ENCODE measurements at places on chromosomes 3 and 15.

GRCh38 chr15:41774882-41775417 lies 666 bp downstream of the MAPKBP1 start:
- no peak for DNase-seq

- no peak for DNase-seq
Measured at GRCh38 chr15:67091071-67091979, 25.9 kb downstream of the SMAD3 start.

DNA sequence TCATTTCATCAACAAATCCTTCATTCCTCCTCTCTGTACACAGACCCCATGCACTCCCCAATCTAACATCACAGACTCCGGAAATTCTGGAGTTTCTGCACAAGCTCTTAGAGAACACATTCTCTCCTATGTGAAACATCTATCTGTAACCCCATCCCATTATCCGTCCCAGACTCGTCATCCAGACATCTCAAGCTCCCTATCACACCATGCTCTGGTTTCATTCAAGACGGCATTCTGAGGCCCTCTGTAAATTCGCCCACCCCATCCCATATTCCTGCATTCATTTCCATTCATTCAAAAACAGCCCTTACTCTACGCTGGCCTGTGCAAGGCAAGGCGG lies 575 bp downstream of the LEO1 start:
- no peak for DNase-seq

- DNase-seq = no peak
Measured at GRCh38 chr3:119624002-119624720, 26.5 kb downstream of the PLA1A start.

DNA sequence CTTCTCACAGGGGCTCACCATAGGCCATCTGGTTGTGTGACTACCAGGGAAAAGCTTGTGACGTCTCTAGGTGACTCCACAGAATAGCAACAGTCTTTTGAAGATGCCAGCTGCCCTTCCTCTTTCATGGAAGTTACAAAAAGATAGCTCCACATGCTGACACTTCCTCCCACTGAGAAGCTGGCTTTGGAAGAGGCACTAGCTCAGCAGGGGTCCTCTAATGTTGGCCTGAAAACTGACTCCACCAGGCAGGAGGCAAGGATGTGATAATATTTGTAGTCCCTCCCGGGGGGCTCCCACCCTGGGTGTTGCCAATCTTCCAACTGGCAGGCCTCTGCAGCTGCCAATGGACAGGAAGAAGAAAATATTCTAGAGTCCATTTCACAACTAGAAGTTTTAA lies 343.5 kb downstream of the NEK10 start:
- no peak for DNase-seq

DNA sequence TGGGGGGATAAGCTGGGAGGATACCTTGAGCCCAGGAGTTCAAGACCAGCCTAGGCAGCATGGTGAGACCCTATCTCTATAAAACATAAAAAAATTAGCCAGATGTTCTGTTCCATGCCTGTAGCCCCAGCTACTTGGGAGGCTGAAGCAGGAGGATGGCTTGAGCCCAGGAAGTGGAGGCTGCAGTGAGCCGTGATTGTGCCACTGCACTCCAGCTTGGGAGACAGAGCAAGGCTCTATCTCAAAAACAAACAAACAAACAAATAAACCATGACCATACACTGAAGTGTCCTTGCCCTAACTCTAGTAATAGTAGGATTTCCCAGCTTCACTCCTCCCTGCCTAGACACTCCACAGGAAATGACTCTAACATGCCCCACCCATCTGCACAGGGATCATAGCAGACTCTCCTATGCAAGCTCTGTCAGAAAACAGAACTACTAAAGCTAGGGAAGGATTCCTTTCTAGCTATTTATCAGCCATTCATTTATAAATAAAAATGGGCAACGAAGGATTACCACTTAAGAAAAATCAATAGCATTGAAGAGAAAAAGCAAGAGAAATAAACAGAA lies 4.6 kb downstream of the ERICH6 start:
- no peak for DNase-seq

GRCh38 chr15:64046421-64047153 lies at the start of gene DAPK2:
Gene DAPK2, minus strand, starts transcription at chr15:64046485. Its CDS starts 6,224 bp downstream, at chr15:64040261.
- DNase-seq = no peak

DNA sequence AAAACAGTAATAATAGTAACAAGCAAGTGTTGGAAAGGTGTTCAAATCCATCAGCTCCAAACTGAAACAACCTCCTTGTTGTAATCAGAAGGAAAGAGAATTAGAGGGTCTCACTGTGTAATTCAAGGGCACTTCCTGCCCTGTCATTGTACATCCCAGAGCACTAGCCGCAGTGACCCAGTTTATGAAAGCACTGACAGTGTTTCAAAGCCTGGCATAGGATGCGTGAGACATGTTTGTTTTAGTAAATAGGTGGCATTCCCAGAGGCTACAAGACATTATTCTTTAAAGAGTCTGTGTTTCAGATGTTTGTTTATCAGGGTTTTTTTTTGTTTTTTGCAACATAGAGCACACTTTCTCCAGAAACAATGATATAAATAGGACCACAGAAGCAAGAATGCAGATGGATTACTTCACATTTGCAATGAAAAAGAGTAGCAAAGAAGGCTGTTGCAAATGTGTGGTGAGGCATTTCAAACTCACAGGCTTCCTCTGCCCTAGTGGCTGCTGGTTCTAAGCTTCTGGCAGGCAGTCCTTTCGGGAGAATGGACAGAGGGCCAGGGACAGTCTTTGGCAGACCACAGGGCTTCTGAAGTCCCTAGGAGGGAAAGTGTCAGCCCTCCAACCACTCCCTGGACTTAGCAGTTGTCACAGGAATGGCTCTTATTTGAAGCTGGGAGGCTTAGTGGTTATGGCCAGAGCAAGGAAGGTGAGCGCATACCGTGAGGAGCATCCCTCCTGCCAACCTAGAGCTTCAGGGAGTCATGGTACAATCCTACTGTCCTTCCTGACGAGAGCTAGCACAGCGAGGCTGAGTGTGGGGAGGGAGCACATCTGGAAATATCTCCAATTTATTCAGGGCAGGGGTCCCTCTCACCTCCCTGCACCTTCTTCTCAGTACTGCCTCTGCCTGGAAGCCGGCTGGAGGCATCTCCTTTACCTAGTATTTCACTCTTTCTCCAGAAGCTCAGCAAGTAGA lies 31.4 kb upstream of the TIPARP start:
- DNase-seq = no peak

GRCh38 chr3:98564282-98565005 lies 29.0 kb downstream of the CPOX start:
- no peak for DNase-seq

DNA sequence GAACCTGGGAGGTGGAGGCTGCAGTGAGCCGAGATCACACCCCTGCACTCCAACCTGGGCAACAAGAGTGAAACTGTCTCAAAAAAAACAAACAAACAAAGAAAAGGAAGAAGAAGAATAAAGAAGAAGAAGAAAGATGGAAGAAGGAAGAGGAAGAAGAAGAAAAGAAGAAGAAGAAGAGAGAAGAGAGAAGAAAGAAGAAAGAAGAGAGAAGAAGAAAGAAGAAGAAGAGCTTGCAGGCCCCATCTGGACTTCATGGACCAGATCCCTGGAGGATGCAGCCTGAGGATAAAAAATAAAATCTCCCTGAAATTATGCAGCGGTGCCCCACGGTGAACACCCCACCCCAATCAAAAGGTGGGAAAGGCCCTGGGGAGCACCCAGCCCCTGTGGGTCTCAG lies 8.8 kb upstream of the MESP1 start:
- DNase-seq = no peak

DNA sequence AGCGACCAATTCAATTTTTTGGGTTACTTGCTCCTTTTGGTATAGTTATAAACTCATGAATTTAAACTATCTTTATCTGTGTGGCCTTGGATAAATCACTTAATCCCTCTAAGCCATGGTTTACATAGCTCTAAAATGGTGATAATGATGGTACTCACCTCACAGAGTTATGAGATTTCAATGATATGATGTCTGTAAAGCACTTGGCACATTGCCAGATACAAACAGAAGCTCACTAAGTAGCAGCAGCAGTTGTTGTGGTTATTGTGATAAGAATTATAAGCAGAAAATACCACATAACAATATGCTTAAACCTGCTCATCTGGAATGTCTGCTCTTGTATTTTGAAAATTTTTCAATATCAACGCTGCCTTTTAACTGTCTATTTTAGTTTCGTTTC lies 185.1 kb upstream of the SNTN start:
- no peak for DNase-seq

DNA sequence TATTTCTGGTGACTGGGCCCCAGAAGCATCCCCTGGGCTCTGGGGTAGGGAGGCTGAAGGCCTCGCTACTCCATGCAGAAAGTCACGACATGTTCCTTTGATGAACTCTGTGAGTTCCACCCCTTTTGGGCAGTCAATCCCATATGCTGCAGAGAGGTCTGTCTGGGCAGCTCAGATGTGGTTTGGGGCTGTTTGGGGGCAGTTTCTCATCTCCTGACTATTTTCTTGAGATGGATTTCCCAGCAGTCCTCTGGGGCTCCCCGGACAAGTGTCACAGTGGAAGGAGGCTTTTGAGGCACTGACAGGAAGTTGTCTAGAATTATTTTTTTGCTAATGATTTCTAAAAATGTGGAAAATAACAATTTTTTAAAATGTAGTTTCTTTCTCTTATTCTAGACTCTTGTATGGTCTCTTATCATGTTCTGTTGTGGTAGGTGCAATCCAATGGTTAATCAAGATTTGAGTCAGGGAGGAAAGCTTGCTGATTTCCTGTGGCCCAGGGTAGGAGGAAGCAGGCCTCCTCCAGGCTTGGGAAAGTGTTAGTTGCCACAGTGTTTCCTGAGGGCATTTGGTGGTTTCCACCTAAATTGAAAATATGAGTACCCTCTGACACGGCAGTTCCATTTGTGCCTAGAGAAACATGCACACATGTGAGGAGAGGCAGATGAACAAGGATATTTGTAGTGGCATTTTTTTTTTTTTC lies 19.9 kb upstream of the TATDN2 start:
- DNase-seq = no peak

GRCh38 chr3:192904632-192905289 lies 12.9 kb downstream of the MB21D2 start:
- DNase-seq = no peak

DNA sequence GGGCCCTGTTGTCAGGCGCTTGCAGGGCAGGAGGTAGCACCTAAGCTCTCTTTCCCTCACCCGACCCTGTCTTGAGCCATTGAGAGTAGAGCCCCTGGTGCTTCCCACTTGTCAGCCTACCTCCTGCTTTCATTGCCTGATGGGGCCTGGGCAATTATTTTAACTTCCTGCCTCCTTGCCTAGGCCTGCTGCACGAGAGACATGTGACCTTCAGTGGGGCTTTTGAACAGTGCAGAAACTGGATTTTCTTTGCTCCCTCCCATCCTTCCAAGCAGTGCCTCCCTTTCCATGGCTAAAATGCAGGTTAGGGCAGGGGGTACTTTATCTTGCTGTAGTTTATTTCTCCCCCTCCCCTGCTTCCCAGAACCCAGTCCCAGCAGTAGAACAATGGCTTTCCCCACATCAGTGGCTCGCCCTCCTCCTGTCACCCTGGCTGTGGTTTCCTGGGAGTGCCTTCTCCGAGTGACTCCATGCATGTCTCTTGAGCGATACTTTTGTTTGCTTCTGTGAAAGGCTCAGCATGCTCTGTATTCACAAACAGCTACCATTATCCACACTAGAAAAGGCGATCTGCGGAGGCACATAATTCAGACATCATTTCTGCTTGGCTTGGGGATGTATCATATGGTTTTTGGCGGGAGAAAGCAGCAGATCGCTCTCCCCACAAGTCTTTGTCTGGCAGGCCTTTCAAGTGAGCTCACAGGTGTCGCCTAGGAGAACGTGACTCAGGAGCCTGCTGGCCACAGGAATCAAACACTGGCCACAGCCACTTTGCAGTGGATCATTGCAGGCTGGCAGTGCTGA lies 24.1 kb downstream of the PDIA5 start:
- no peak for DNase-seq

GRCh38 chr3:196650740-196651311 lies 11.3 kb downstream of the NRROS start:
- no peak for DNase-seq

DNA sequence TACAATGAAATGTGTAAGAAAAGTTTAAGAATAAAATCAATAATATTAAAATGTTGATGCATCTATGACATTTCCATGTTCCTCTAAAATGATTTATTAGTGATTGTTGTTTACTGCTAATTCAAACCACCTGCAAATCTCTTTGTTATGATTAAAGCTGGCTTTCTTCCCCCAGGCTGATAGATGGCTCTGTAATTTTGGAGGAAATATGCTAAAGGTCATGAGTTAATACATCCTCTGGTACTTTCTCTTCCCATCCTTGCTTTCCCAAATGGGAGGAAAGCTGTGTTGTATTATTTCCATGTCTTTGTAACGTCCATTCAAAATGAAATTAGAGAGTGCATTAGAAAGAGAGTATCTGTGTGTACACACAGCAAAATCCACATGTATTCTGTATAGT lies 139.5 kb upstream of the TMCO5A start:
- DNase-seq = no peak

DNA sequence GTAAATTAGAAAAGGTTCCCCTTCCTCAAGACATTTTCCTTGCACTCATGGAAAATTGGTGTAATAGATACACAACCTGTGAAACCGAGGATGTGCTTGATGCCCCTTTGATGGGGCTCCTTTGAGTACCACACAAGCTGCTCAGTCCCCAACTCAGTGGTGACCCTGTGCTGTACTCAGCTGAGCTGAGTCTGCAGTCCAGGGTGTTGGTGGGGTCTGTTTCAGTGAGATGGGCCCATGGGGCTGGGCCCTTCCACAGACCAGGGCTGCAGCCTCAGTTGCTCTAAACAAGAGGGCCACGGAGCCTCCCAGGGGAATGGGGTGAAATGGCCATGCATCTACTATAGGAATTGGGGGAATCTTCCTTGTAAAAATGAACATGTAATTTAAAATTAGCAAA lies 39.3 kb downstream of the KY start:
- DNase-seq = no peak

- DNase-seq = no peak
Measured at GRCh38 chr3:174444391-174444790, 414.7 kb upstream of the NAALADL2 start.

DNA sequence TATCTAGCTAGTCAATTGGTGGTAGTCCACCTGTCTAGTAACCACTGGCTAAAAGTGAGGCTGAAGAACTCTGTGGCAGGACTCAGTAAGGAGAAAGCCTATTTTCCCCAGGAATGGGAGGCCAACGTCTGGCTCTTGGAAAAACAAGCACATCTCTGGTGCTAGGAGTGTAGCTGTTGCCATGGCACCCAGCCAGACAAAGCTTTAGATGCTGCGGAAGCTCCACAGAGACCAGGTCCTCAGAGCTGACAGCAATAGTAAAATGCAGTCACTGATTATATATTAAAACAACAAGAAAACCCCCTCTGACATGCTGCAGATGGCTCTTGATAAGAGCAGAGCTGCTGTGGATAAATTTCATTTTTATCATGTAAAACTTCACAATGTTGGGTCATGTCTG lies 124.9 kb upstream of the STRIT1 start:
- DNase-seq = no peak

GRCh38 chr3:94024385-94024784 lies 4.0 kb downstream of the STX19 start:
- DNase-seq = no peak

- DNase-seq = no peak
Measured at GRCh38 chr3:135325726-135326235, 530.7 kb downstream of the EPHB1 start.

- DNase-seq = no peak
Measured at GRCh38 chr3:113736548-113737089, 9.4 kb downstream of the NAA50 start.

- DNase-seq = no peak
Measured at GRCh38 chr3:126851934-126852333, 131.0 kb upstream of the PLXNA1 start.

GRCh38 chr3:39443530-39443929 lies 23.9 kb upstream of the MOBP start:
- no peak for DNase-seq

GRCh38 chr3:148772361-148772760 lies 55.2 kb upstream of the CPB1 start:
- DNase-seq = no peak

- no peak for DNase-seq
Measured at GRCh38 chr3:181691901-181692300, 19.8 kb upstream of the SOX2 start.
